ENCODE measurements at places on chromosomes 6 and 20.

- DNase-seq, result no peak
These were observed 227.3 kb downstream of the PREX1 start for GRCh38 chr20:48600470-48600945.

DNA sequence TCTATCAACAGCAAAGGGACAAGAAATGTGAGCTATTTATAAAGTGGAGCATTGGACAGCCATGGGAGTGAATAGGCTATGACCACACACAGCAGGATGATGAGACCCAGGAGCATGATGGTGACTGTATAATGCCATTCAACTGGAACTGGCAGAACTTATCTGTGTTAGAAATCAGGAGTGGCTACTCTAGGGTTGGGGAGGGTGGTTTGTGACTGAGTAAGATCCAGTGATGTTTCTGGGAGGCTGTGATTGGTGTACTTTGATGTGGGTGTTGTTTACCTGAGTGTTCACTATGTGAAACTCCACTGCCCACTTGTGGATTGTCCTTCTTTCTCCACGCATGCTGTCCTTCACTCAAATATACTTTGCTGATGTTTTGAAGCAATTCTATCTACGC, 11.5 kb upstream of the HLA-B start:
- no peak for DNase-seq

GRCh38 chr6:81511423-81511822, 241.1 kb downstream of the TENT5A start:
- no peak for DNase-seq

DNA sequence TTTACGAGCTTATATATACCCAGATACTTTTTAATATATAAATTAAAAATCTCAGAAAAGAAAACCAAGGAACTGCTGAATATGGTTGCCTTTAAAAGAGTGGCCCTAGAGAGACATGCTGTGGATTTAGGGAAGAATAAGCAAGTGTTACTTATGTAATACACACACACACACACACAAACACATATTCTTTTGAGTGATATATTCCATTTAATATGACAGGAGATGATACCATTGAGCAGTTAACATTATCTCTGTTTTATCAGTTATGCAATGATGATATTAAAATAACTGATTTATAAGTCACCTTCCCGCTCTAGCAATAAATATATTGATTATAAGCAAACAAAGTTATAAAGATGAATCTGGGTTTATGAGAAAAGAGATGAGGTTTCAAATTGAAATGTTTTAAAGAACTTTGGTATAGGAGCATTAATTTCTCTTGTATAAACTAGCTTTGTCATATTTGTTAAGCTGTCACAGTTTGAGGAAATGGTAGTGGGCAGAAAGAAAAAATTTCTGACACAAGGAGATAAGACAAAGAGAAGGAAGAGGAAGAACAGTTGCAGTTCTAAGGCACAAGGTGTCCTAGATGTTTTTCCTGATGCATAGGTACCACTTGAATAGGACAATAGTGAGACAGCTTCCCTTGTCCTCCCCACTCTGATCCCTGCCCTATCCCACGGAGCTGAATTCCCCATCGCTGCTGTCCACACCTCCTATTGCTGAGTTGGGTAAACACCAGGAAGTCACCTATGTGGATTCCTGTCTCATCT, 26.4 kb downstream of the GPX5 start:
- DNase-seq, result no peak

GRCh38 chr6:63371104-63371715, 51.4 kb upstream of the LGSN start:
- no peak for DNase-seq

GRCh38 chr20:62890444-62890843, 28.8 kb upstream of the TCFL5 start:
- DNase-seq, result no peak

- no peak for DNase-seq
These were observed 111.2 kb downstream of the TRERF1 start for GRCh38 chr6:42340511-42340910.

DNA sequence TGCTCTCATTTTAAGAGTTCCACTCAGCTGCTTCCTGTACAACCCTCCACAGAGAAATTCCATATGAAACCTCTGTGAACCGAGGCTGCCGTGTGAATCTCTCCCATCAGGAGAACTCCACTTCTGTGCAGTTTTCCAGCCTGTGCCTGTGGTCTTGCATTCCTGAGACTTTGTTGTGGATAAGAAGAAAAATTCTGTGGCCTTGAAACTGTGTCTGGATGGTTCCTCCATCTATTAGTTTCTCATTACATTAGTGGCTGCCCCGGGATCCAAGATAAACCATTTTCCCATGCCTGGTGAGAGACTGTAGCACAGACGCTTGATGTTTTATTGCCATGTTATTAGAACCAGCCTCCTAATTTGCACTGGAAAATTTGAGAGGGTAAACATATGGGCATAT, 40.8 kb upstream of the TIAM2 start:
- DNase-seq, result no peak

GRCh38 chr20:58458342-58459057, 56.7 kb downstream of the APCDD1L start:
- no peak for DNase-seq

DNA sequence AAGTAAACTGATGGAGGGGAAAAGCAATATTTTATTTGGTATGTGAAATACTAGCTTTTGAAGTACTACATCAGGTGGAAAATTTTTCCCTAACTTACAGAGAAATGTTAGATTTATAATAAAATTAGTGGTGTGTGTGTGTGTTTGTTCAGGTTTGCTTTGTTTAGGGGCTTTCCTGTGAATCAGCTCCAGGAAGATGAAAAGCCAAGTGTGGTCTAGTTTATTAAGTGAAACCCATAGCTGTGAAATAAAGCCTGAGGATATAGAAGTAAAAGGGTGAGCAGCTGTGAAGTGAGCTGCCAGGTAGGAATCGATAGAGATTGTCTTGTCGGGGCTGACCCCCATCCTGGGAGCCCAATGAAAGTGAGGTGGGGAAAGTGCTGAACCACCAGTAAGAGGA, 347.6 kb upstream of the IMPG1 start:
- no peak for DNase-seq

DNA sequence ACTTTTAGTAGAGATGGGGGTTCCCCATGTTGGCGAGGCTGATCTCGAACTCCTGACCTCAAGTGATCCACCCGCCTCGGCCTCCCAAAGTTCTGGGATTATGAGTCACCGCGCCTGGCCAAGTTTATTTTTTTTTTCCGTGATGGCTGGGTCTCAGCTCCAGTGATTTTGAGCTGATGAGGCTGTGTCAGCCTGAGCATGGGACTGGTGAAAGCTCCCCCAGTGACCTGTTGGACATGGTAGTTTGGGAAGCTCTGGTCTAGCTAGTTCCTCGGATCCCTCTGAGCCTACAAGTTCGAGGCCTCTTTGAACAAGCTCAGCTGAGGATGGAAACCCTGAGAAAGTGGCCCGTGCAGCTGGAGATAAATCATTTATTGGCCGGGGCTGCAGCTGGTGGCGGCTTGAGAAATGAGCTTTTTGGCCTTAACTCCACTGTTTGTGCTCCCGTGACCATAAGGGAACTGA, 126.8 kb downstream of the SNX5 start:
- no peak for DNase-seq

DNA sequence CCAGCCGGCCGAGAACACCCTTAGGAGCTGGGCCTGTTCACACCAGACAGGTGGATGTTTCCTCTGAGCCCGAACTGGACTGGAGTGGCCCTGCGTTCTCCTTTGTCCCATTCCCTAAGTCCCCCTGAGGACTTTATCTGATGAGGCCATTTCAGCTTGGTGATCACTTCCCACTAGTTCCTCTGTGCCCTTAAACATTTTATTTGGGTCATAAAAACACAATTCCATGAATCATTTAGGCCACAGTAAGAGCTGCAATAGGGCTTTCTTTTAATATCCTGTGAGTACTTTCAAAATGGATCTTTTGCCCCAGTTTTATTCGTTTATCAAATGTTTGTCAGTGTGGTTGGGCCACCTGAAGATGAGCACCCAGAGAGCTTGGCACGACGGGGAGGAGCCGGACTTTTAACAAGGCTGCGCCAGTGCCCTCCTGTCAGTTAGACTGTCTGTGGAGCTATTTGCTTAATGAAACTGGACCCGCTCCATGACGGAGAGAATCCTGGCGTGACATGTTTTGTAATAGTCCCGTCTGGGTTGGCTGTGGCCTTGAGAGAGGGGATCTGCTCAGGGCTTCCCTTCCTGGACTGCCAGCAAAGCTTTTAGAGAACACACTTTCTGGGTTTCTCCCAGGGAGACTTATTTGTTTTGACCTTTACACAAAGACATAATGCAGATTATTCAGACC, 53.5 kb downstream of the ZDHHC14 start:
- no peak for DNase-seq

GRCh38 chr20:46688151-46689081, 828 bp downstream of the TP53RK start:
- no peak for DNase-seq

DNA sequence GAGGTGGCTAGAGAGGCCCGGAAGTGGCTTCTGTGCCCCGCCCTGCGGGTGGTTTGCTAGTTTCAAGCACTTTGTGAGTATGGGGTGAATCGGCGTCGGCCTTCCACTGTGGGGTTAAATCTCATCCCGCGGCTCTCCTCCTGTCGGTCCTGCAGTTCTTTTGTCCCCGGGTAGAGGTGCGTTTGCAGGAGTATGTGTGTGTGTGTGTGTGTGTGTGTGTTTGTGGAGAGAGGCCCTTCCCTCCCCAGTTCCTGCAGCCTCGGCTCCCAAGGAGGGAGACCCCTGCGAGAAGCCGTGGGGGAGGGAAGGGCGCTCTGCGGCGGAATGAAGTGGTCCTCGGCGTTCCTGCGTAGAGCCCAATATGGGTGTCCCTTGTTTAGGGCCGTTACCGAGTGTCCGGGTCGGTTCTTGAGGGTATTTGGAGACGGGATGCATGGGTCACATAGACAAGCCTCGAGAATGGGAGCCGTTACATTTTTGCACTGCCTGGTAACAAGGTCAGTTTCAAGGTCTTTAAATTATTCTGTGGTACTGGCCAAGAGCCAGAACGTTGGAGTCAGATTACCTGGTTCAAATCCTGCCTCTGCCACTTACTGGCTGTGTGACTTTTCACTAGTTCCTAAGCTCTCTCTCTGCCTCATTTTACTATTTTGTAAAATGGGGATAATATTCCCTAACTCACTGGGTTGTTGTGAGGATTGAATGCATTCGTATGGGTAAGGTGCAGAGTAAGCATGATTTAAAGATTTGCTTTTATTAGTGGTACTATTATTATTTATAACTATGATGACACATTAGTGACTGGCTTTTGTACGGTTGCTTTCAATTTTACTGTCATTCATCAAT, at the start of gene ZKSCAN3:
ZKSCAN3 (plus strand) TSS at position 56 of the 846 bp plus-strand sequence. CDS start 9,640 bp downstream, outside the sequence.
- DNase-seq, result peak; percentile 69

Measured in activated T-cell treated with anti-CD3 and anti-CD28 coated beads for 1 hour (primary cell).